Activated CD4-positive, alpha-beta memory T cell treated with anti-CD3 and anti-CD28 coated beads for 36 hours (primary cell): ENCODE measurements at places on chromosomes 3 and 15. TPM values are rescaled to one million over a fixed set of nuclear protein-coding genes. Genes with fewer than 3 reads are reported as not detected.

KNG1 gene
- total RNA-seq: not detected

PP2D1 gene
- total RNA-seq: not detected

CYP1A1 gene
- total RNA-seq: 0.64 TPM

XCR1 gene
- 0.05 TPM for total RNA-seq

- DNase-seq: no peak
Observed at GRCh38 chr3:70127192-70127591, 127.7 kb downstream of the SAMMSON start.

DNA sequence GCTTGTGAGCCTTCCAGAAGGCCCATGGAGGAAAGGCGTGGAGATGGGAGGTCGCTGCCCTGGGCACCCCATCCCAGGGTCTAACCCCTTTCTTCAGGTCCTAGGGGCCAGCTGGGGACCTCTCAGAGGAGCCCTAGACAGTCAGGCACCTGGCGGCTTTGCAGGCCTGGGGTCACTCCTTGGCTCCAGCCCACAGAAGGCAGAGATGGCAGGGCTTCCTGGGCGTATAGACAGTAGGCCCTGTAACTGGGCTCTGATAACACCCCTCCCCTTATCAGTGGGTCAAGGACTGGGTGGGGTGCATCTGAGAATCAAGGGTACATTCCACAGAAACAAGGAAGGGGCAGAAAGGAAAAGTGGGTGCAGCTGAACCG, 16.7 kb downstream of the ZDHHC19 start:
- DNase-seq: no peak

DNA sequence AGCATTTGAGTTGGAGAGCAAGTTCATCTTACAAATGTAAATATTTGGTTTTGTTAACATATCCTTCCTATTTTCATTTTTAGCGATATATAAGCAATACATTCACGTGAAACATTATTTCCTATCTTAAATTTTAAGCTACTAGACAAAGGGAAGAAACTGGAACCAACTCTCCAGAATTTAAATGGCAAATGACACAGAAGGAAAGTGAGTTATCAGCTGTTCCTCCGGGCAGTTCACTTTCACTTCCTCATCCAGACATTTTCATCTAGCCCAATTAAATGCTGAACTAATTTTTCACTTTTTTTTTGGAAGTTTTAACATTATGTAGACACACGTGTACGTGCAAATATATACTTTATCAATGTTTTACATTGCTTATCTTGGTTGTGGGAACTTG, 58.7 kb downstream of the MORC1 start:
- DNase-seq: no peak
